ENCODE measurements at places on chromosomes 16 and 17.

GRCh38 chr16:63744077-63744874 lies 1377.6 kb downstream of the CDH11 start:
- no peak for DNase-seq

- no peak for DNase-seq
Measured at GRCh38 chr16:72073560-72074230, 10.7 kb downstream of the HPR start.

DNA sequence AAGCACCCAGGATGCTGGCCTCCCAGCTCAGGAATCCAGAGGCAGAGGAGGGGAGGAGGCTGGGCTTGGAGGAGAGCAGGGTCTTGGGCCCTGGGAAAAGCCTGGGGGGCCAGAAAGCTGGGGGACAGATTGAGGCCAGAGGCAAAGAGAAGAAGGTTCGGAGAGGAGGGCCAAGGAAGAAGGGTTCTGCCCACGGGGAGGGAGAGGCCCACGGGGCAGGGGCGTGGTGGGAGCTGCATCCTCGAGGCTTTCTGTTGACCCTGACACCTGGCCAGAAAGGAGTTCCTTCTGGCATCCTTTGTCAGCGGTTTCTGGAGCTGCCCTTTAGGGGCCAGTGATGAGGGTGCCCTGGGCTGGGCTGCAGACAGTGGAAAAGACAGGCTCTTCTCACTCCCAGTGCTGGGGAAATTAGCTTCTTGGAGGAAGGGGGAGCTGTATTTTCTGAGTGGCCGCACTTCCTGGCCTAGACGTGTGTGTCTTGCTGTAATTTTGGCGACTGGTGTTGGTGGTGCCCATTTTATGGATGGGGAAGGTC lies 308.7 kb downstream of the SEC14L1 start:
- DNase-seq, result no peak

GRCh38 chr17:52027081-52027480 lies 131.4 kb downstream of the CA10 start:
- no peak for DNase-seq

DNA sequence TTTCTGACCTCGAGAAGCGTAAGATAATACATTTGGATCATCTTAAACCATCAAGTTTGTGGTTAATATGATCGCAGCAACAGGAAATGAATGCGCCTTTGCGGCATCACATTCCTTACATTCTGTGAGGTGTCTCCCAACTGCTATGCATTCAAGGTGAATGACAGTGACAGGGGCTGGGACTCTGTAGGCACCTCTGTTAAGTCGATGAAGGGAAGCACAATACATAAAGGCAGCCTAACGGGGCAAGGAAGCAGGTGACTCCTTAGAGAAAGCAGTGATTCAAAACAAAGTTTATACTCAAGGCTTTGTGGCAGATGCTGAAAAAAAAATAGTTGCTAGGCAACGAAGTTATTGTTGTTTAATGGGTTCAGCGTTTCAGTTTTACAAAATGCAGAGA lies 21.6 kb upstream of the EVPL start:
- DNase-seq, result no peak

GRCh38 chr16:73086108-73086507 lies 38.2 kb upstream of the ZFHX3 start:
- no peak for DNase-seq

- no peak for DNase-seq
Measured at GRCh38 chr17:49597928-49598655, 22.4 kb downstream of the NXPH3 start.

- no peak for DNase-seq
Measured at GRCh38 chr16:26050472-26050871, 358.7 kb downstream of the HS3ST4 start.

- DNase-seq, result no peak
Measured at GRCh38 chr16:68235108-68235886, 630 bp downstream of the ESRP2 start.

DNA sequence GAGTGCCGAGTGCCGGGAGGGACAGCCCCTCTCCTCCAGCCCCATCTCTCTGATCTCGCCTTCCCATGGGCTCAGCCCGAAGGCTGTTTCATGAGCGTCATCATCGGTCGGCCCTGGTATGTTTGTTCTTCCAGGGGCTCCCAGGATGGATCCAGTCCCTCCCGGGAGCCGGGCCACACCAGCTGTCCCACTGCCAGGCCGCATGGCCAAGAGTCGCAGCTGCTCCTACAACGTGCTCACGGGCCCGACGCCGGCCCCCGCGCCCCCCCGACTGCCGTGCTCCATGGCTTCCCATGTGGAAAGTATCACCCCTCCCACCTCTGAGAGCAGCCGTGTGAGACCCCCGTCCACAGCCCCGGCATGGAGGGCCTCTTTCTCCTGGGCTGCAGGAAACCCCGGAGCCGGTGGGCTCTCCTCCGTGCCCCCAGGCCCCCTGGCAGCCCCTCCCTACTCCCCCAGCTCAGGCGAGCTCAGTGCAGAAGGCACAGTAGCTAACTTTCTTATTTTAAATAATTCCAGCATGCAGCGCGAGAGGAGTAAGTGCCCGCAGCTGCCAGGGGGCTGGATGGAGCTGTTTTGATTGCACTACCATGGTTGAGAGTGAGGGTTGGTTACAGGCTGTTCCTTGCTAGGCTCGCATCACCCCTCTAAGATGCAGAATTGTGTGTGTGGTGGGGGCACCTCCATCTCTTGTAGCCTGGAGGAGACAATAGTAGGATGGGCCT lies 26.6 kb upstream of the GSE1 start:
- no peak for DNase-seq
